ENCODE measurements at places on chromosomes 5 and 9.

DNA sequence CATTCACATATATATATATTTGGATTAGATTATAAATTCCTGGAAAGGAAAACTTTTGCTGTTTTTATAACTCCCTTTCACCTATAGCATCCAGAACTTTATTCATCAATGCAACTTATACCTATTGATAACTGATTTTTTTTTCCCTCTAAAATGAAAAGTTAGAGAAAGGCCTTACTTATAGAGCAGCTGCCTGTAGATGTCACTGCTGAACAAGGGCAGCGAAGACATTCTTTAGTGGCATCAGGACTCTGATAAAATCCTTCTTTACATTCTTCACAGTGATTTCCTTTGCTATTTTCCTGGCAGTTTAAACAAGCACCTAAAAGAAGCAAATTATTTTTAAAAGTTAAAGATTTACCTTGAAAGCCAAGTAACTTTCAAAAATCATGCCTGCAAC lies 32.3 kb upstream of the CDK5RAP2 start:
- DNase-seq, result no peak

GRCh38 chr5:135160036-135160675 lies 126.1 kb upstream of the PITX1 start:
- no peak for DNase-seq

- DNase-seq, result no peak
Observed at GRCh38 chr9:133932181-133932580, 59.9 kb downstream of the VAV2 start.

DNA sequence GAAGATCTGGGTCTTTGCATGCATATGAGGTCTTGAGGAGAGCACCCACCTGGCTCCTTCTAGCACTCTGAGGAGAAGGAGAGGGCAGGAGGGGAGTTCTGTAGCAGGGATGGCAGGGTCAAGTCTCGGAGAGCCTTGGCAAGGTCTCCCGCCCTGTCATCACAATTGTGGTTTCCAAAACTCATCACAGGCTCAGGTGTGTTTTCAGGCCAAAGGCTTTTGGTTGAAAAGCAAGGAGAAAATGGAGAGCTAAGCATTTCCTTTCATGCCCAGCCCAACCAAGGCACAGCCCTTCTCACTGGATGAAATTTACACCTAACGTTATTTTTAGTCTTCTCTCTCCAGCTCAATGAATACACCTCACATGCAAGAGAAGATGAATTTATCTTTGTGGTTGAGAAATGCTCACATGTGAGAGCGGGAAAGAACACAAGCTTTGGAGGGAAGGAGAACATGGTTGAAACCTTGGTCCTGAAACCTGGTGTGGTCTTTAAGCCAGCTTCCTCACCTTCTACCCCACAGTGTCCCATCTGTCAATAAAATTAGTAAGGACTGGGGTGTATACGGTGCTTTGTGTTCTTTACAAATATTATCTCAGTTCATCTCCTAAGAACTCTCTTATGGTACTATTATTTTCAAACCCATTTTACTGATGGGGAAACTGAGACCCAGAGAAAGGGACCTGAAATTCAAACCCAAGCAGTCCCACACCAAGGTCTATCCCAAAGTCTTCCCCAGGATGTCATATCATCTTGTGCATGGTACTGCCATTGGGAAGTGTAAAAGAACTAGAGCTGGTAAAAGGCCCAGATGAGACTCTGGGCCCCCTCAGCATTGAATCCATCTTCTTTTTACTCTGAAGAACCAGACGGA lies 47.8 kb upstream of the CPEB4 start:
- no peak for DNase-seq

DNA sequence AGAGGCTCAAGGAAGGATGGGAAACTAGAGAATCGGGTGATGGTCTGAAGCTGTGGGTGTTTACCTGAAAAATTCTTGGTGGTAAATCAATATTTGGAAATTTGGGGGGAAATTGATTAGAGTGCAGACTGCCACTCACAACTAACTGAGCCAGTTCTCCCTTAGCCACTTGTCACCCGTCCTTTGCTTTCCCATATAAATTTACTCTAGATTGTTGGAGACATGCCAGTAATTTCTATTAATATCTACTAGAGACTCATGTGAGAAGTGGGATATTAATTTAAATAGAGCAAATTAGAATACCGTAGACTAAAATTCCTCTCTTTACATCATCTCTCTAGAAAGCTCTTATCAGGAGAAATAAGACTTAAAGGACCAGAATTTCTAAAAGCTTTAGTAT lies 471.3 kb upstream of the DAB2 start:
- DNase-seq, result no peak

DNA sequence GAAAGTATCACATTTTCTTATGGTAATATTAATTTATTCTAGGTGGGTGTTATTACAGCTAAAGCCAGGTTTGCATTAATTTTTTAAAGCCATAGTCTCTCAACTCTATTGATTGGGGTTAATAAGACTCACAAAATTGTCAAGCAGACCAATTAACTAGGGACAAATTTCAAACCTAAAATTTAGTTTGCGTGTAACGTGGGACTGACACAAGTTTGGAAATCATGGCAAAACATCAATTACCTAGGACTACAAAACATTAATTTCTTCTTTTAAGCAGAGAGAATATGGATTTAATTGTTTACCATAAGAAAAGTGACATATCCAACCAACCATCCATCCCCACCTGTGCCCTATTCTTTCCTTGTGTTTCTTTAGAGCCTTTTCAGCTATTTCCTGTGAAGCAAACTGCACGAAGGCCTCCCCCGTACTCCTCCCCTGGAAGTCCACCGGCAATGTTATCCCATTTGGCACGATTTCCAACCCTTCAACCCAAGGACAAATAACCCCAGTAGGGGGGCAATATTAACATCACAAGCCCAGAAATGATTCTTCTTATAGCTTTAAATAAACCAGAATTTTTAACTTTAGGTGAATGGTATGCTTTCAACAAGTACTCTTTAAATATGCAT lies 4.4 kb downstream of the HNRNPH1 start:
- DNase-seq, result no peak

- no peak for DNase-seq
Observed at GRCh38 chr5:139383993-139384590, 995 bp upstream of the SLC23A1 start.

DNA sequence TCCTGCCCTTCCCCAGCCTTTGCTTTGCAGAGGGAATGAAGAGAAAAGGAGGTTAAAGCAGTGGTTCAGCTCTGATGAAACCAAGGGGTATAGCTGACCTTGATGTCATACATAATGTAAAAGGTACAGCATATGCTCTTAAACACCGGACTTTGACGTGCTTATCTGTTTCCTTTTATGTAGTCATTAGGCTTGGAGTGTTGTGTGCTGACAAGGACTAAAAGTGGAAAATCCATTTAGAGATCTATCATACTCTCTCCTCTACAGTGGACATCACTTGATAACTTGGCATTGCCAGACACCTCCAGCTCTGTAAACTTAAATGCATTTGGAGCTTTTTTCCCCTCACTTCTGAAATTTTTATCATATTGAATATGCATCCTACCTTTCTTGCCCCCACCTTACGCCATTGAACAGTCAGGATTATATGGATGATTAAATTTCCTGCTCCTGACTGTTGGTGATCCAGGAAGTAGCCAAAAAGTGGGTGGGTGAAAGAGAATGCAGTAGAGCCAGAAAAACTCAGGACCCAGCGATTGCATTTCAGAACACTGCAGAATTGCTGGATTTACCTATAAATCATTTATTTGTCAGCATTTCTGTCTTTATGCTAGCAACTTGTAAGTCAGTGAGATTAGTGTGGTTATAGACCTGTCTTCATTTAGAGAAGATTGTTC lies 4.1 kb downstream of the TNFAIP8 start:
- DNase-seq, result no peak

- no peak for DNase-seq
Observed at GRCh38 chr9:134420281-134420845, 94.1 kb downstream of the RXRA start.

DNA sequence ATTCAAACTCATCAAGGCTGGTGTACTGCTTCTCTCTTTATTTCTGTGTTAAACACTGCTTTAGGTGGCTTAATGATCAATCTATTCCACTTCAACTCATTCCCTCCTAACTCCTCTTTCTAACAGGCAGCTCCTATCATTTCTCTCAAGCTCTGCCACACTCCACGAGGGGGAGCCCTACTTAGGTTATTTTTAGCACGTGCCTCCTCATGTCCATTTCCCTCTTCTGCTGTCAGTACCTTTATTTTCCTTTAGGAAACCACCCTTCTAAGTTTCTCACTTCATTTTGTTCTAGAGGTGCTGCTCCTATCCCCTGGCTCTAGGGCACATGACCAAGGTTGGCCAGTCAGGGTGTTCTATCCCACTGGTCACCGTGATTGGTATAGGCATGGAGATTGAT lies 6.7 kb upstream of the BRINP1 start:
- peak; percentile 14 for DNase-seq

GRCh38 chr9:133377721-133378216 lies 1.6 kb downstream of the STKLD1 start:
- DNase-seq, result no peak

GRCh38 chr9:16754662-16755061 lies 115.8 kb downstream of the BNC2 start:
- no peak for DNase-seq

GRCh38 chr9:114002271-114002985 lies 75.7 kb downstream of the AMBP start:
- DNase-seq, result no peak

- DNase-seq, result no peak
Observed at GRCh38 chr5:134459491-134459890, 47.8 kb upstream of the CDKN2AIPNL start.

- DNase-seq, result no peak
Observed at GRCh38 chr5:181197326-181197951, 7.6 kb downstream of the TRIM7 start.

DNA sequence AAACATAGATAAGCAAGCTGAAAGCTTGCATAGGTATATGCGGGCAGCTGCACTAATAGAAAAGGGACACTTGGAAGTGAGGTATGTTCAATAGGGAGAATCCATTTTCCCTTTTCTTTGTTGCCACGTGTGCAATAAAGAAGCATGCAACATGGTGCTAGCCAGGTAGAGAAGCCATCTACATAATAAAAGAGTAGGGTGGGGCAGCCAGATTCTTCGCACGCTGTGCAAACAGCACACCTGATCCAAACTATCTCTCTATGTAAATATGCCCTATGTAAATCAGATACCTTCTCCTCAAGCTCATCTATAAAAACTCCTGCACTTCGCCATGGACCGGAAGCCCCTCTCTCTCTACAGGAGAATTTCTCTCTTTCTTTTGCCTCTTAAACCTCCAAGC lies 91.9 kb upstream of the C9orf72 start:
- no peak for DNase-seq

- no peak for DNase-seq
Observed at GRCh38 chr9:131330814-131331600, 41.5 kb downstream of the PLPP7 start.

DNA sequence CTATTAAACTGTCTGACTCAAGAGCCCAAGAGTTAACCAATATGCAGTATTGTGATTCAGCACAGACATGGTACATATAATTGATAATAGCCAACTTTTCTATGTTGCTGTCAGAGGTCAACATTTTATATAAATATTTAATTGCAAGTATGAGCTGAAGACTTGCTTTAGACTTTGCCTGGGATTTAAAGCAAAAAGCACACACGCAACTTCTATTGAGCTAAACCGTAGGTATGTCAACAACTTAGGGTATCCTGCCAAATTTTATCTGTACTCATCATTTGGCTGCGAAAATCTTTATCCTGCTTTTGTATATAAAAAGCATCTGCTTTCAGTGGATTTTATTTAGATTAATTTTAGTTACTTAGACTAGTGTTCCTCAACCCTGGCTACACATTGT lies 27.4 kb downstream of the UHRF2 start:
- no peak for DNase-seq

DNA sequence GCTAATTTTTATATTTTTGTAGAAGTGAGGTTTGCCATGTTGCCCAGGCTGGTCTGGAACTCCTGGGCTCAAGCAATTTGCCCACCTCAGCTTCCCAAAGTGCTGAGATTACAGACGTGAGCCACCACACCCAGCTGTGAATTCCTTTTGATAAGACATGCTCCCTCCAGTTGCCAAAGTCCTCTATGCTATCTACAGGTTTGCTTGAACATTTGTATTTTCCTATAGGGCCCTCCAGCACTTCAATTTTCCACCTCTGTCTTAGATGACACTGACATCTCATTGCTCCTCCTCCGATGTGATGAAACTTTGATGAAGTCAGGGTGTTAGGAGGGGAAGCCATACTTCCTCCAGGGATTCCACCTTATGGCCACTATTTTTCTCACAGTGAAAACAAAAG lies 25.2 kb upstream of the CTSV start:
- DNase-seq, result no peak

DNA sequence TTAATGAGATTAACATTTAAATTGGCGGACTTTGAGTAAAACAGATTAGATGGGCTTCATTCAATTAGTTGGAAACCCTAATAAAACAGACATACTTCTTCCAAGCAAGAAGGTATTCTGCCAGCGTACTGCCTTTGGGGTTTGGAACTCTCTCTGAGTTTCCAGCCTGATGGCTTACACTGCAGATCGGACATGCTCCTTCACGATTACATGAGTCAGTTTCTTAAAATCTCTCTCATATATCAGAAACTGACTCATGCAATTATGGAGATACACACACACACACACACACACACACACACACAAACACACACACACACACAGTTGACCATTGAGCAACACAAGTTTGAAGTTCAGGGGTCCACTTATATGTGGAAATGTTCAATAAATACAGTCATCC lies 789.4 kb downstream of the CDH12 start:
- DNase-seq, result no peak

DNA sequence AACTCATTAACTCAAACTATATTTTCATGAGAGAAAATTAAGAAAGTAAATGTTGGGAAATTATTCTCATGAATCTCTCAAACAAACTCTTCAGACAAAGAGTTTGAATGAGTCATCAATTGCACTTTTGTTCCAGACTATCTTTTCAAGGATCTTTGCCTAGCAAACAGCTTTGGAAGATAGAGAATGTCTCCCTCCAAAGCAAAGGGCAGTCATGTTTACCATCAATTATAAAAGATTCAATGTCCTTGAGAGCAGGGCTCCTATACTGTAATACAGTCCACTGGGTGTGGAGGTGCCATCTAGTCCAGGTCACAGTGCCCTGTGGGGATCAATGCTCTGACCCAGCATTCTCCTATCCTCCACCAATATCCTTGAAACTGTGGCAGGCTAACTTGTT lies 1429.3 kb downstream of the EFNA5 start:
- DNase-seq, result no peak

DNA sequence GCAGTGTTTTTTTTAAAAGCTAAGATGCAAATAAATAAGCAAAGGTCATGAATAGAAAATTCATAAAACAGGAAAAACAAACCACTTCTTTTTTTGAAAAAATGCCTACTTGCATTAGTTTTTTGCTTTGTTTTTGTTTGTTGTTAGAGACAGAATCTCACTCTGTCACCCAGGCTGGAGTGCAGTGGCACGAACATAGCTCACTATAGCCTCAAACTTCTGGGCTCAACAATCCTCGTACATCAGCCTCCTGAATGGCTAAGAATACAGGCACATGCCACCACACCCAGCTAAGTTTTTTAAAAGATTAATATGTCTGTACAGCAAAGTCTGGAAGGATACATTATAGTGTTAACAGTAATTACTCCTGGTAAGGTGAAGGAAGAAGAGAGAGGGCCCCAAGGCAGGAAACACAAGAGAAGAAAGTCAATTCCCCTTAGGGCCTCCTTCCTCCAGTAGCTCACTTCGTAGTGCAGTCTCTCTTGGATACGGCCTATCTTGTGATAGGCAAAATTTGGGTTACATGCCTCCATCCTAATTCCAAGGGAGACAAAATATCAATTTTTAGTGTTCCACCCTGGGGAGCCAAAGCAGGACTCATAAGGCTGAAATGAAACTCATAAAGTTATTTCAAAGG lies 15.3 kb downstream of the FAM169A start:
- no peak for DNase-seq

GRCh38 chr5:102590467-102590866 lies 91.7 kb upstream of the SLCO6A1 start:
- DNase-seq, result no peak
